Daoy (cell line): ENCODE measurements at places on chromosomes 4 and X. TPM values are rescaled to one million over a fixed set of nuclear protein-coding genes. Genes with fewer than 3 reads are reported as not detected.

- DNase-seq, result no peak
These were observed 576.8 kb downstream of the GBA3 start for GRCh38 chr4:23269566-23269965.

GRCh38 chrX:119755981-119756533, 2.3 kb upstream of the SOWAHD start:
- no peak for DNase-seq

GRCh38 chr4:119238068-119238722, 25.7 kb downstream of the USP53 start:
- DNase-seq, result no peak

DNA sequence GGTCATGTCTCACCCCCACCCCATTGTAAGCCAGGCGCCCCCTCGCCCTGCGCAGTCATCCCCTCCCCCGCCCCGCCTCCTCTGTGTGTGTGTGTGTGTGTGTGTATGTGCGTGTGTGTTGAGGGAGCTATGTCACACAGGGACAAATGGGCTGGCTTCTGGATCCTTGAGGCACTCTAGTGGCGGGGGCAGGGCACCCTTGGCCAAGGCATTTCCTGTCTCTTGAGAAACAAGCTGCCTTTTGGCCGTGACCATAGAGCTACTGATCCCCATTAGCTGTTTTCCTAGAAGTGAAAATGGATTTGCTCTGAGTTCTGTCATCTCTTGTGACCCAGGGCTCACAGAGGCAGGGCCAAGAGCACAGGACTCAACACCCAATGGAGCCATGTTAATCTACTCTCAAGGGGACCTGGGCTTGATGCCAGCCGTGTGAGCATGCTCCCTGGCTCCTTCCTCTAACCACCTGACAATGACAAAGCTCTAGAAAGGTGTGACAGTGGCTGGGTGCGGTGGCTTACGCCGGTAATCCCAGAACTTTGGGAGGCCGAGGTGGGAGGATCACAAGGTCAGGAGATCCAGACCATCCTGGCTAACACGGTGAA, 162.5 kb upstream of the BCOR start:
- DNase-seq, result no peak

- DNase-seq, result no peak
These were observed 15.5 kb downstream of the ZNF185 start for GRCh38 chrX:152913346-152913745.

DNA sequence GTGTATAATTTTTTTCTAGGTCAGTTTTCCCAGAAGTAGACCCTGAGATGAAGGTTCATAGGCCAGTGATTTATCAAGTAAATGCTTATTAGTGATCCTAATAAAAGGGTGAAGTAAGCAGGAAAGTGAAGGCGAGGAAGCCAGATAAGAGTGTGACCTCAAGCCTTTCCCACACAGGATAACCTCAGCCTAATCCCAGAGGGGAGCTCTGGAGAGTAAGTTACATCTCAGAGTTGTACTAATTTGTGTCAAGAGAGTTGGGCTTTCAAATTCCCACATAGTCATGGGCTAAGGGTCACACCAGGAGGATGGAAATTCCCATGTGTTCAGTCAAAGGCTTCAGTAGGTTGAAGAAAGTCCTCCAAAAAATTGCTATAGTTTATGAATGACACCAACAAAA, 191.4 kb downstream of the ADGRA3 start:
- DNase-seq, result no peak

DNA sequence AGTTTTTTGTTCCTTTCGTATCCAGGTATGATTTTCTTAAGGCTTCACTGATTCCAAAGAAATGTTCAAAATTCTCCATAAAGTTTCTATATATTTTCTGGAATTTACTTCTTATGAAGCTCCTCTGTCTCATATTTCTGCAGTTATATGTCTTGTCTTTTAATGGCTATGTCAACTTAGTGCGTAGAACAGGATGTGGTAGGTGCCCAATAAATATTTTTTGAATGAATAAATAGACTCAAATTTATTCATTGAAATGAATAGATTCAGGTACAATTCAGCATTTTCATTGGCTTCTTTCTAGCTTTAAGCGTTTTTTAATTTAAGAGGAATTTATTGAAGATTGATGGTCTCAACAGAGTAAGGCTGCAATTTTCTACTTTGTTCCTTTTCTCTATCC, 231.9 kb upstream of the BOD1L1 start:
- DNase-seq, result no peak

GRCh38 chr4:81606801-81607501, 135.2 kb upstream of the RASGEF1B start:
- DNase-seq, result peak; percentile 37

DNA sequence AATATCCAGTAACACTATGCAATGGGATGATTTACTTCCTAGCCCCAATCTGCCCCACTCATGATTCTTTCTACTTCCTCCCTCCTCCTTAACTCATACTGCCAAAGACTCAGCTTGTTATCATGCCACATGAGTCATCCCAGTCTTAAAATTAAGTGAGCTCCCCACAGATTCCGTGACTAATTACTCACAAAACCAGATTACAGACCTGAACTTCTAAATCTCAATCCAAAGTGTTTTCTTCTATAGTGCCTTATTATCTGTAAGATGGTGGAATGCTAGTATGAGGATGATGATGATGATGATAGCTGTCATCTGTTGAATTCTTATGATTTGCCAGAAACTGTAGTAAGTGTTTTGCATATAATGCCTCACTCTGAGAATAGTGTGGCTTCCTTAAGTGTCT, 27.7 kb upstream of the GPC3 start:
- DNase-seq, result peak; percentile 52

DNA sequence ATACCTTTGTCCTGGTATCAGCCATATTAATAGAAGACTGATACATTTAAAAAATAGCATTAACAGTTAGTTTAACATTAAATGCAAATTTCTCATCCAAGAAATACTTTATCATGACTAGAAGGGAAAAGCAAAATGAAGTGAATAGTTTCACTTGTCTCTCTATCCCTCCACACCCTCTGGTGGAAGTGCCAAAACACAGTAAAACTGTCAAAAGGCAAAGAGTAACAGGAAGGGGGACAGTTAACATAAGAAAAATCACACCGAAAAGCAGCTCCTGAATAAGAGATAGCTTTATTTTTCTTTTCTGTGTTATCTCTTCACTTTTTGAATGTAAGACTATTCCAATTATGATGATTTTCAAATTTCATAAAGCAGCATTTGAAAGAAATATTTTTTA, 187.2 kb downstream of the FBXW7 start:
- DNase-seq, result no peak

GRCh38 chrX:33324099-33324498, 112.8 kb upstream of the DMD start:
- DNase-seq, result no peak

DNA sequence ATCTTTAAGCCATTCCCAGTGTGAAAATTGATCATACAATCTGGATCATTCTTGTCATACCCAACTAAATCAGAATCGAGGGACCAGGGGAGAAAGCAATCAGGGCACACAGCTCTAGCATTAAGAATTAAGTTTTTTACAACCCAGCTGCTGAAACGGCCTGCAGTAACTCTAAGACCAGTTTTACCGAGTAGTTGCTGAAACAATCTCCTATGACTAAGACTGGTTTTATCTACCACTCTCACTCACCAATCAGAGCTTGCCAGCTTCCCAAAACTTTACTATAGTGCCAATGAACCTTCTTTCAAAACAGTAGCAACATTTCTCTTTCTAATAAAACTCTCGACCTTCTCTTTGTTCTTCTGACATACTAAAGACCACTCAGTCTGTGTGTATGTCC, 2.8 kb upstream of the SAP30 start:
- peak; percentile 2 for DNase-seq

GRCh38 chr4:43089730-43090129, 197.2 kb downstream of the GRXCR1 start:
- no peak for DNase-seq

- DNase-seq, result peak; percentile 40
These were observed 32.7 kb upstream of the AMBN start for GRCh38 chr4:70559211-70559830.

- DNase-seq, result no peak
These were observed 48.3 kb downstream of the ENPP6 start for GRCh38 chr4:184169225-184169867.

GRCh38 chr4:110795971-110796370, 173.1 kb upstream of the PITX2 start:
- DNase-seq, result no peak

DNA sequence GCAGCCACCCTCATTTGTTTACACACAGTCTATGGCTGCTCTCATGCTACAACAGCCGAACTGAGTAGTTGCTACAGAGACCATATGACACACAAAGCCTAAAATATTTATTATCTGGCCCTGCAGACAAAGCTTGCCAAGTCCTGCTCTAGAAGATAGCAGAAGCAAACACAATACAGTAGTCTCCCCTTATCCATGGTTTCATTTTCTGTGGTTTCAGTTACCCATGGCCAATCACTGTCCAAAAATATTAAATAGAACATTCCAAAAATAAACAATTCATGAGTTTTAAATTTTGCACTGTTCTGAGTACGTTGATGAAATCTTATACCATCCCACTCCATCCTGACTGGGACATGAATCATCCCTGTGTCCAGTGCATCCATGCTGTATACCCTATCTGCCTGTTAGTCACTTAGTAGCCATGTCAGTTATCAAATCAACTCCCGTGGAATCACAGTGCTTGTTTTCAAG, 40.2 kb upstream of the ZNF81 start:
- peak; percentile 32 for DNase-seq

DNA sequence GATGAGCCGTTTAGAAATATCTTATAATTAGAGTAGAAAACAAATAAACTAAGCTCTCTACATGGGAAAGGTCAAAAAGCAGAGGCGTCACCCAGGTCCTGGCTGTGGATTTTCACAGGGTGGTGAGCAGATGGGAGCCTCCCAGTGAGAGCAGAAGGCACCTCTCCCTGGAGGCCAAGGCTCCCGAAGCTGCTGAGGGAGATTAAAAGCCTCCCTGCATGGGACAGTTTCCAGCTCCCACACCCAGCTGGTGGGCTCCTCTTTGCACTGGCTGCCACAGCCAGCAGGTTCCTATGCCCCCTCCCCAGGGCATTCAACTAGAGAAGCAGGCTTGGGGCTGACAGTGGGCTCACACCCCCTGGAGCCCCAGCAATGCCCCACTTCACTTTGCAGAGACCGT, 55.2 kb upstream of the TBC1D9 start:
- no peak for DNase-seq

- peak; percentile 4 for DNase-seq
These were observed 34.1 kb upstream of the HHIP start for GRCh38 chr4:144611850-144612249.

DNA sequence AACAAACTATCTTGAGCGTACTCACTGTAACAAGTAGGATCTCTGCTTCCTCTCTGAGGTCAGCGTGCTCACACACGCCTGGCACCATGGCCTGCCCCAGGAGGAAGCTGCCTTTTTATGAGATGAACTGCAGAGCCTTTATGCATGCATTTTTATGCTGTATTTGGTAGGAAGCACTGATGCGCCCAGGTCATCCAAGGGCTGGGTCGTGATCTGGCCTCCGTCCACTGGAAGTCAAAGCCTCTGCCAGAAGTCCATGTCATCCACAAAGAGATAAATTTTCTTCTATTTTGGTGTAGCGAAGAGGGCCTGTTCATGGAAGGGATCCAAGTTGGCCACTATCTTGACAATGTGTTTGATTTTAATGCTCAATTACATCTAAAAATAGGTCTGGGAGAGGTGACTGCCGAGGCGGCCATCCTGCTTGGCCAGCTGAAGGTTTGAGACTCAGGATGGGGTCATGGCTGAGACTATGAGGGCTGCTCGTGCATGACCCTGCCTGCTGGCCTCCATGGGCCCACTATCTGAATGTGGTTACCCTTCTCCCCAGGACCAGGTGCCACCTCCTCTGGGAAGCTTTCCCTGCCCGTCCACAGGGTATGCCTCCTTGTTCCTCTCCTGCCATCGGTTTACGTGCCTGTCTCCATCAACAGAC, 50.3 kb downstream of the HTRA3 start:
- no peak for DNase-seq

- peak; percentile 11 for DNase-seq
These were observed 541.9 kb upstream of the BOD1L1 start for GRCh38 chr4:14169460-14169859.

DNA sequence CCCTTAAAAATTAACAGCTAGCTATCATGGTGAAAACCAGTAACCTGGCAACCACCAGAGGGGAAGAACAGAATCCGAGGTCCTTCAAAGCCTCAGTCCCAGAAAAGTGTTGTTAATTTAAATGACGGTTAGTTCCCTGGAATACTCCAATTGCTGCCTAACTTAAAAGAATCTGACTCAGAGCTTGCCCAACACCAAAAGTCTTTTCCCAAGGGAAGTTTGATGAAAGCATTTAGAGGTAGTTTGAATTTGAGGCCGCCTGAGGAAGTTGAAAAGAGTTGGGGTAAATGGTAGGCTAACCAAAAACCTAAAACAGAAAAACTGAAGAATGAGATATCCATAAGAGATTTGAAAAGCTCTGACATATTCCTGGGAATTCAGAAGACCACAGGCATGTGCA, 46.6 kb downstream of the IL13RA2 start:
- no peak for DNase-seq

DNA sequence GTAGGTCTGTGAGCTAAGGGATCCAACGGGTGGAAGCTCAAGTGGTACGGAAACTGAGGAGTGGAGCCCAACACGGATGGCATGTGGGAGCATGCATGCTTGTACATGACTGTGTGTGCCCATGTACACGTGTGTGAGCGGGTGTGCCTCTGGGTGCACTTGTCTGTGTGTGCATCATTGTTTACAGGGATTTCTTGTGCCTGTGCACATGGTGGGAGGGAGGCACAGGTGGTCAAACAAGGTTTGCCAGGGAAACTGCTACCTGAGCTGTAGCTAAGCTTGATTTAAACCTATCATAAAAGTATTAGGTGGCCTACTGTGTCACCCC, 122.5 kb upstream of the MAMLD1 start:
- DNase-seq, result no peak

The GAB3 gene
- 0.11 and 0.21 TPM in 2 replicates for total RNA-seq

The CDS1 gene
- 0.45 and 1.6 TPM in 2 replicates for total RNA-seq

The MAP7D2 gene
- 1.7 and 3.7 TPM in 2 replicates for total RNA-seq

The HSFX4 gene
- not detected in 2 replicates for total RNA-seq

The CCSER1 gene
- 0.80 and 1.0 TPM in 2 replicates for total RNA-seq

The PAGE4 gene
- total RNA-seq, result not detected in 2 replicates

The FANCB gene
- total RNA-seq, result 6.5 and 8.2 TPM in 2 replicates

The CRMP1 gene
- 14.1 and 17.1 TPM in 2 replicates for total RNA-seq

The CXCL8 gene
- 166 and 198 TPM in 2 replicates for total RNA-seq

The UCHL1 gene
- total RNA-seq, result 1,753 and 1,896 TPM in 2 replicates

The TRAM1L1 gene
- total RNA-seq, result 3.8 and 7.4 TPM in 2 replicates

The TXLNG gene
- 8.5 and 9.7 TPM in 2 replicates for total RNA-seq
